ENCODE measurements at places on chromosomes 7 and 10.

DNA sequence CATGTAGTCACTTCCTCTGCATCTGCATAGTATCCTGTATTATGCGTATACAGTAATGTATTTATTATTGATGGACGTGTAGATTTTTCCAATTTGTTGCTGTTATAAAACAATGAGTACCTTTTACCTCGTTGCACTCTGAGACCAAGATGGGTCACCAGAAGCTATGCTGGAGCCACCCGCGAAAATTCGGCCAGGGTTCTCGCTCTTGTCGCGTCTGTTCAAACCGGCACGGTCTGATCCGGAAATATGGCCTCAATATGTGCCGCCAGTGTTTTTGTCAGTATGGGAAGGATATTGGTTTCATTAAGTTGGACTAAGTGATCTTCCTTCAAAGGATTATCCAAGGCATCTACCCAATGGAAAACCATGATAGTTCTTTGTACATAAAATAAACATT, 1.0 kb downstream of the PSMC2 start:
- no peak for DNase-seq

- no peak for DNase-seq
These were observed 46.9 kb downstream of the CUZD1 start for GRCh38 chr10:122798704-122799231.

DNA sequence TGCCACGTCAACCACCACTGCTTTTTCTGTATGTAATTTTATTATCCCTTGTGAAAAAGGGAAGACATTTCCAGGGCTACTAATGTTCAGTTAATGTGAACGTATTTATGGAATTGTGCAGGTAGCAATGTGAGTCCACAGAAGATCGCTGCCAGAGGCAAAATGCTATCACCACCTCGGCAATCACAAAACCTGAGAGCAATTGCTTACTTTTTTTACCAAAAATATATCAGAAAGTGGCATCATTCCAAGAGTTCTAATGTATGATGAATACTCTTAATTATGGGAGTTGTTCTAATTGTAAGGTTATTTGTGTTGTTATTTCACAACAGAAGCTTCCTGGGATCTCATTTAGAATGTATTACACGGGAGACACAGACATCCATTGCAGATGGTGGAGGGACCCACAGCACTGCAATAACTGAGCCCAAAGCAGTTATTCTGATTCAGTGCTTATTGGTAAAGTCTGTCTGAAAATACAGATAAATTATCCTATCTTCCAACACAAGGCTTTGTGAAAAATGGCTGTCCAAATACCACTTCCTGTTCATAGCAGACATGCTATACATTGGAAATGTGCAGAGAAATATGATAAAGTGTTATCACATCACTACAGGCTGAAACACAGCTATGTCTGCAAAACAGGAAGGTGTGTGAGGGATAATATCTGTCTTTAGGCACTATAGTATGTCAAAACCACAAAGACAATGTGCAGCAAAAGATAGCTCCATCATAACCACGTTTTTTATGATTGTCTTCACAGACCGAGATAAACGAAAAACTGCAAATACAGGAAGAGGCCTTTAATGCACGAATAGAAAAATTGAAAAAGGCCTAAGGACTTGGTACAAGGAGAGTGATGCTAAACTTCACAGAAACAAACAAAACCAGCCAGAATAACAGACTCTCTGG, 102.7 kb downstream of the CABCOCO1 start:
- no peak for DNase-seq

DNA sequence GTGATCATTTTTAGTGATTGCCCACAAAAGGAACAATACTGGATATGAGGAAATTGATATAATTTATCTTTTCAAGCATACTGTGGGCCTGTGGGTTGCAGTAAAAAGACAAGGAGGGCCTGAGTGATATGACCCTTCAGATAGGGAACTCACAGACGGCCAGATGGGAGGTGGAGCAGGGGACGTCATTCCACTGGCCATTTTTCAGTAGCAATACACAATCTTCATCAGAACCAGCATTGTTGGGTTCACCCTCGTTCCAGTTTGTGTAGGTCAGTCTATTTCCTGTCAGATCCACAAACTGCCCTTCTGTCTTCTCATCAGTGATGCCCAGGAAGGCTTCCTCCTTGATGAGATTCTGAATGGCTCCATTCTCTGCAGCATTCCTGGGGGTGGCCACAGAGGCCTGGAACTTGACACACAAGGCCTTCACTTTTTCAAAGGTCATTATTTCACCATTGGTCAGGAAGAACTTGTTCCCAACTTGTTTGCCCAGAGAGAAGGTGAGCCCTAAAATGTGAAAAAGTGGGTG, 4.5 kb downstream of the MBL2 start:
- no peak for DNase-seq

GRCh38 chr10:30027057-30028005, 32.1 kb downstream of the JCAD start:
- no peak for DNase-seq

GRCh38 chr7:156747718-156748117, 107.1 kb downstream of the RNF32 start:
- no peak for DNase-seq

GRCh38 chr10:2083591-2083990, 346.3 kb upstream of the ADARB2 start:
- DNase-seq: no peak

GRCh38 chr7:47461161-47461560, 120.8 kb downstream of the TNS3 start:
- DNase-seq: no peak

GRCh38 chr10:74871595-74872382, 45.4 kb downstream of the KAT6B start:
- DNase-seq: no peak

- no peak for DNase-seq
These were observed 41.9 kb downstream of the CALML3 start for GRCh38 chr10:5566614-5567013.

GRCh38 chr7:127810696-127811660, 159.0 kb downstream of the SND1 start:
- DNase-seq: no peak

DNA sequence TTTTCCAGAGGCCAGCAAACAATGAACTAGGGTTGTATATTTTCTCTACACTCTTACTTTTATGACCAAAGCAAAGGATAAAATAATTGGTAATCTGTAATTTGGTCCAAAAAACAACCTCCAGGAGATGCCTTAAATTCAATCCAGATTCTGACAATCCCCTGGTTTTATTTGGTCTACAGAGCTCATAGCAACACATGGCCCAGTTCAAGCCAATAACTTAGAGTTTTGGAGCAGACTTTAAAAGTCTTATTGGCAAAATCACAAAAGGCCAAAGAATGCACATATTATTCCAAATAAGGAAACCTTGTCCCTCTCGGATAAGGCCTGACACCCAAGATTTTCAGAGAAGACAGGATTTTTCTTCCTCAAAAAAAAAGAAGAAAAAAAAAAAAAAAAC, 51.9 kb downstream of the SORBS1 start:
- DNase-seq: no peak

- no peak for DNase-seq
These were observed 43.1 kb upstream of the TMEM273 start for GRCh38 chr10:49231086-49231820.

DNA sequence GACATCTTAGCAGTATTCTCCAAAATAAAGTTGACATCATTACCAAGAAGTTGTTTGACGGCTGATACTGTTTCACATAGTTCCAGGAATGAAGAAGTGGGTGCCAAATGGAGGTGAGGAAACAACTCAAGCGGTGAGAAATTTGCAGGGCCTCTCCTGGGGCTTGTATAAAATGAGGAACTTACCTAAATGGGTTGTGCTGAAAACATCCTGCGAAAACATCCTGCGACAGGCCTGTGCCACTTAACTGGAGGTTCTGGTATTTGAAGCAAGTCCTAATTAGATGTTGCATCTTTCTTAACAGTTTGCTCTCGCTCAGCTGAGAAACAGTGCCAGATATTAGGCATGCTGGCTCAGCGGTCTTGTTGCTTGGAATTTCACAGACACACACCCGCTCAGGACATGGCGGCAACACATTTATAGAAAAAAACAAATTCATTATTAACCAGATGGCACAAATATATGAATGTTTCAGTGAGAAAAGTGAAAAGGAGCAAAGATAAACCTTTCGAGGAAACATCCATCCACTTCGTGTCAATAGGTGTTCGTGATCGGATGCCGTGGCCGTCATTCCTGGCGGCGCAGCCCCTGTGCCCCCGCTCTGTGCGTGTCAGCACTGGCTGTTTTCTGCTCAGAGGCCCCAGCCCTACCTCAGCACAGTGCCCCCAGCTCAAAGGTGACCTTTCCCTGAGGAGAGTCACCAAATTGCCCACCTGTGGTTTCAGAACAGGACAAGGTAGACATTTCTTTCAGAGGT, 48.1 kb downstream of the CDC123 start:
- no peak for DNase-seq

GRCh38 chr10:18100669-18101068, 39.6 kb upstream of the CACNB2 start:
- no peak for DNase-seq

DNA sequence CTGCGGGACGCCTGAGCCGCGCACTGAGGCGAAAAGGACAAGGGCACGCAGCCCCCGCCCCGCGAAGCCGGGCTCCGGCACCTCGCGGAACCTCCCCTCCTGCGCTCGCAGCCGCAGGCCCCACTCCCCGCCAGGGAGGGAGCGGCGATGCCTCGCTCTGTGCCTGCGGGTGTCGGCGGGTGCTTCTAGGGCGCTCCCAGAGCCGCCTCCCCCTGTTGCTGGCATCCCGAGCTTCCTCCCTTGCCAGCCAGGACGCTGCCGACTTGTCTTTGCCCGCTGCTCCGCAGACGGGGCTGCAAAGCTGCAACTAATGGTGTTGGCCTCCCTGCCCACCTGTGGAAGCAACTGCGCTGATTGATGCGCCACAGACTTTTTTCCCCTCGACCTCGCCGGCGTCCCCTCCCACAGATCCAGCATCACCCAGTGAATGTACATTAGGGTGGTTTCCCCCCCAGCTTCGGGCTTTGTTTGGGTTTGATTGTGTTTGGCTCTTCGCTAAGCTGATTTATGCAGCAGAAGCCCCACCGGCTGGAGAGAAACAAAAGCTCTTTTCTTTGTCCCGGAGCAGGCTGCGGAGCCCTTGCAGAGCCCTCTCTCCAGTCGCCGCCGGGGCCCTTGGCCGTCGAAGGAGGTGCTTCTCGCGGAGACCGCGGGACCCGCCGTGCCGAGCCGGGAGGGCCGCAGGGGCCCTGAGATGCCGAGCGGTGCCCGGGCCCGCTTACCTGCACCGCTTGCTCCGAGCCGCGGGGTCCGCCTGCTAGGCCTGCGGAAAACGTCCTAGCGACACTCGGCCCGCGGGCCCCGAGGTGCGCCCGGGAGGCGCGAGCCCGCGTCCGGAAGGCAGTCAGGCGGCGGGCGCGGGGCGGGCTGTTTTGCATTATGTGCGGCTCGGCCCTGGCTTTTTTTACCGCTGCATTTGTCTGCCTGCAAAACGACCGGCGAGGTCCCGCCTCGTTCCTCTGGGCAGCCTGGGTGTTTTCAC, 519 bp downstream of the ITGB8 start:
- no peak for DNase-seq

- DNase-seq: no peak
These were observed 28.0 kb downstream of the VPS41 start for GRCh38 chr7:38881015-38881414.

DNA sequence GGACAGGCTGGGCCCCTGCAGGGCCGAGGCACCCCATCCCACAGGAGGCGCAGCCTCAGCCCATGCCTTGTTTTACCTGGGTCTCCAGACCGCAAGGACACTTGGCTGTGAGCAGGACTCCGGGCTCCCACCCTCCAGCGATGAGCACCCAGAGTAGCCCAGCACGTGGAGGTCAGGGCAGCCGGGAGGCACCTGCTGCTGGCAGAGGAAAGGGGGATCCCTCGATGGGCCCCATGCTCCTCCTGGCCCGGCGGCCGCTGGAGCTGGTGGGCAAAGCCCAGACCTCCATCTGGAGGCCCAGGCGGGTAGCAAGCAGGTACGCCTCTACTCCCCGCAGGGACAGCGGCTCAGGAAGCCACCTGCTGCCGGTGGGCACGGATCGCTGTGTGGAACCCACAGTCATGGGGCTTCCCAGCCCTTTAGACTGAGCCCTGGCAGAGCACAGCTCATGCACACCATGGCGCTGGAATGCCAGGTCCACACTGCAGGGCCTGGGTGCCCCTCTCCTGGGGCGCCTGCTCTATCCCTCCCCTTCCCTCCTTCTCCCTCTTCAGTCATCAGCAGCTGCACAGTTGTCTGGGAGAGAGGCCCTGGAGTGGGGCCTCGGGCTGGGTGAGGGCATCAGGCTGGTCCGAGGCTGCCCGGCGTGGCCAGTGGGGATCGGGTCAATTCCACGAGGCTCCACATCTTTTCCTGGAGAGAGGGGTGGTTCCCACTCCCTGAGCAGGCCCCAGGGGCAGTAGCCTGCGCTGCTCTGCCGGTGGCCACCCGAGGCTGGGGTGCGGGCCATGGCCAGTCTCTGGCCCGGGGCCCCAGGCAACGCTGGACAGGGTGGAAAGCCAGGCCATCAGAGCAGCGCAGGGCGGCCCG, 65.7 kb downstream of the PWWP2B start:
- DNase-seq: no peak

GRCh38 chr7:128067983-128068382, 36.7 kb upstream of the LRRC4 start:
- no peak for DNase-seq

- no peak for DNase-seq
These were observed 6.6 kb downstream of the C10orf90 start for GRCh38 chr10:126663880-126664279.

DNA sequence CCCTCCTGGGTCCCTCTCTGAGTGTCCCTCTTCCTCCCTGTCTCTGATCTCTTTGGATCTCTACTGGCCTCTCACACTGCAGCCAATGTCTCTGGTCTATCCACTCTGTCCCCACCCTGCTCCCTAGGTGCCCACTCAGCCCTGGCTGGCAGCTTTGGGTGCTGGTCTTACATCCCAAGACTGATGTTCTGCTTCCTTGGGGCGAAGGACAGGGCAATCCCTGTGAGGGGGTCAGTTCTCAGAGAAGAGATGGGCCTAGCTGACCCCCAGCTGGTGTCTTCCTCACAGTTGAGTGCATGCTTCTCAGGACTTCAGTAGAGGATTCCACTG, 51.7 kb upstream of the CAMK2B start:
- DNase-seq: no peak

- no peak for DNase-seq
These were observed 15.3 kb upstream of the TMEM248 start for GRCh38 chr7:66905689-66906088.

GRCh38 chr7:71987200-71987767, 424.9 kb downstream of the CALN1 start:
- DNase-seq: no peak

All from D721Med (cell line).